Activated CD4-positive, CD25-positive, alpha-beta regulatory T cell treated with anti-CD3 and anti-CD28 coated beads, Interleukin-2, amount 50 U/mL, for 16 hours (primary cell): ENCODE measurements at places on chromosomes 3 and 15.

DNA sequence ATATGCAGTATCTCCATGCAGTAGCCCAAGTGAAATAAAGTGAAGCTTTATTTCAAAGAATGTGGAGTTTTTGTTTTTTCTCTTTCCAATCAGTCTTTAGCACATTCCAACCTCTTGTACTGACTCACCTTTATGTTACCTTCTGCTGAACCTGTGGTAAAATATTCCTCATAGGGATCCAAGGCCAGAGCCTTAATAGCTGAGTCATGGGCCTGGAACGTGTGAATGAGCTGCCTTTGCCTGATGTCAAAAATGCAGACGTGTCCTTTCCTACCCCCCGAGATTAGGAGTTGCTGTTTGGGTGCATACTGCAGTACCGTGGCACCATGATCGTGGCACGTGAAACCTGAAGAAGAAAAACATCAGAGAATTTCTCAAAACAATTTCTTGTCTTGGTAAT, 108.5 kb downstream of the GLDN start:
- no peak for DNase-seq

- no peak for DNase-seq
Observed at GRCh38 chr3:150215616-150216015, 192.5 kb upstream of the TSC22D2 start.

- no peak for DNase-seq
Observed at GRCh38 chr15:59230531-59231055, 23.9 kb downstream of the LDHAL6B start.

GRCh38 chr3:44104668-44105321, 136.9 kb upstream of the TOPAZ1 start:
- DNase-seq: no peak

DNA sequence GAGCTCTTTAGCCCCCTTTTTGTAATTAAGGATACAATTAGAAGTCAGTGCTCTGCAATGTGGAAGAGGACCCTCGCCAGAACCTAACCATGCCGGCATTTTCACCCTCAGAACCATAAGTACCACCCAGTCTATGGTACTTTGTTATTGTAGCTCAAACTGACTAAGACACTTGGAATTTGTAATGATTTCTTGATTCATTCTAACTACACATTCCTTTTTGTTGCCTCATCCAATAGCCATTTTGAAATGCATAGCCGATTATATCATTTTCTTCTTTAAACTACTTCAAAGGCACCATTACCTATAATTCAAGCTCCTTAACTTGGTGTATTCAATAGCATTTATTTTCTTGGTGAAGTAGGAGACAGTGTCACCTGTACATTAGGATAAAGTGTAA, 61.4 kb downstream of the GLB1 start:
- DNase-seq: no peak
